Activated CD4-positive, alpha-beta T cell treated with anti-CD3 and anti-CD28 coated beads, Interleukin-2, amount 10 ng/mL, durations not matched to agents 24 days and 14 days (primary cell): ENCODE measurements at places on chromosomes 7 and 10. TPM values are rescaled to one million over a fixed set of nuclear protein-coding genes. Genes with fewer than 3 reads are reported as not detected.

FGFBP3 gene
- 2.5 and 2.7 TPM in 2 replicates for total RNA-seq

H2BK1 gene
- 0.83 TPM in 1 of 2 replicates, not detected in the other for total RNA-seq

LGI1 gene
- total RNA-seq, result not detected in 2 replicates

DNA sequence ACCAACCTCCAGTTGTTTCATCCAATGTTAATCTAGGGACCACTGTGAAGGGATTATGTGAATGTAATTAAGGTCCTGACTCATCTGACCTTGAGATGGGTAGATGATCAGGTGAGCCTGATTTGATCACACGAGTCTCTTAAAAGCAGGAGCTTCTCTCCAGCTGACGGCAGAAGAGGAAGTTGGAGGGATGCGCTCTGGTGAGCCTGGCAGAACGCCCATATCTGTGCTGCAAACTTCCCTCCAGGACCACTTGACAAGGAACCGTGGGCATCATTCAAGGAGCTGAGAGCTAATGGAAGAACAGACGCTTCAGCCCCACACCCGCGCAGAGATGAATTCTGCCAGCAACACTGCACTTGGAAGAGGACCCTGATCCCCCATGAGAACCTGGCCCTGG lies 642.4 kb downstream of the TNS3 start:
- no peak overlapping the region for H3K27ac ChIP-seq
- H3K4me3 ChIP-seq, result no peak overlapping the region

DNA sequence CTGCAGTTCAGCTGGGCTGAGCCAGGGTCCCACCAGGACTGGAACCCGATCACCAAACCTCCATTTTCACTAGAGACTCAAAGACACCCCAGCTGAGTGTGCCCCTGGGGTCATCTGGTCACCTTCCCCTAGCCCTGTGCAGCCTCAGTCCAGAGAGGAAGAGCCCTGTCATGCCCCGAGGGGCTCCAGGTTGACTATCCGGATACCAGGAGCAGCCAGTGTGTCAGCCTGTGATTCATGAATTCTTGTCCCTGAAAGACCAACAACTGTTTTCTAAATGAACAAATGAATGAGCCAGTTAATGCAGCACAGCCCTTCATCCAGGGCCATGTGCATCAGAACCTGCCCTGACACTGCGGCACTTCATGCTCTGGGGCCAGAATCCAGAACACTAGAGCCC lies 201.9 kb upstream of the TCERG1L start:
- H3K36me3 ChIP-seq, result no peaks in the 10 kb centered on the region
- H3K27ac ChIP-seq, result no peak overlapping the region
- no peaks in the 10 kb centered on the region for H3K4me1 ChIP-seq
- DNase-seq, result no peak
- no peaks in the 10 kb centered on the region for H3K27me3 ChIP-seq

- H3K36me3 ChIP-seq, result peaks cover 6% of the 10 kb centered on the region
- H3K27ac ChIP-seq, result peak overlapping the region; percentile 87
- H3K4me1 ChIP-seq, result peaks cover 20% of the 10 kb centered on the region
- peak; percentile 74 for DNase-seq
- no peaks in the 10 kb centered on the region for H3K27me3 ChIP-seq
Observed at GRCh38 chr10:102612964-102613275, 31.4 kb upstream of the TRIM8 start.

DNA sequence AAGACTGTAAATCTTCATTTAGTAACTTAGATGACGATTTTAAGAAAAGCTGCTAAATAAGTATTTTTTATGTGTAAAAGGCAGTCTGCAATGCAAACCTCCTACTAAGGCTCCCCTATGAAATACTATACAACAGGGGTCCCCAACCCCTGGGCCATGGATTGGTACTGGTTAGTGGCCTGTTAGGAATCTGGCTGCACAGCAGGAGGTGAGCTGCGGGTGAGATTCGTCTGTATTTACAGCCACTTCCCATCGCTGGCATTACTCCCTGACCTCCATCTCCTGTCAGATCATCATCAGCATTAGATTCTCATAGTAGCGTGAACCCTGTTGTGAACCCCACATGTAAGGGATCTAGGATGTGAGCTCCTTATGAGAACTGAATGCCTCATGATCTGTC lies 580.4 kb downstream of the MAGI2 start:
- H3K4me3 ChIP-seq, result no peak overlapping the region
- H3K4me1 ChIP-seq, result no peaks in the 10 kb centered on the region
- no peaks in the 10 kb centered on the region for H3K27me3 ChIP-seq
- no peak for DNase-seq

- no peak for DNase-seq
- no peak overlapping the region for H3K27ac ChIP-seq
- H3K4me1 ChIP-seq, result no peaks in the 10 kb centered on the region
- H3K27me3 ChIP-seq, result no peaks in the 10 kb centered on the region
Observed at GRCh38 chr7:47373871-47374451, 207.9 kb downstream of the TNS3 start.

GRCh38 chr7:118734541-118734940 lies 510.0 kb downstream of the ANKRD7 start:
- DNase-seq, result no peak
- no peak overlapping the region for H3K4me3 ChIP-seq
- H3K36me3 ChIP-seq, result no peaks in the 10 kb centered on the region

DNA sequence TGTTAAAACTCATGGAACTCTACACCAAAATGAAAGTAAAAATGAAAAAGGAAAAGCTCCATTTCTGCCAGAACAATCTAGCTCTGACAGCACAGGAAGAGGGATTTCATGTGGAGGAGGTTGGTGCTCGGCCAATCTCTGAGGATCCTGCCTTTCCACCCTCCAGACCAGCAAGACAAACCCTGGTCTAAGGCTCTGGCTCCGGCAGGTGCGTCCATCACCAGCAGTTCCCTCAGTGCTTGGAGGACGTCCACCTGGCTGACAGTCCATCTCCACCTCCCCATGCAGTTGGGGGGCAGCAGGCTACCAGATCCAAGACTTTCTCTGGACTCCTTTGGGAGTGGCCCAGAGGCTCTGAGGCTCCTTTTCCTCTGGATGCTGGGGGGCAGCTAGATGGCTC lies 25.0 kb upstream of the LOXL4 start:
- H3K4me1 ChIP-seq, result no peaks in the 10 kb centered on the region
- no peaks in the 10 kb centered on the region for H3K36me3 ChIP-seq
- no peak for DNase-seq
- no peak overlapping the region for H3K4me3 ChIP-seq
- H3K27ac ChIP-seq, result no peak overlapping the region
- H3K27me3 ChIP-seq, result peaks cover 11% of the 10 kb centered on the region

GRCh38 chr10:120455004-120455403 lies 2.0 kb upstream of the PLPP4 start:
- H3K4me1 ChIP-seq, result no peaks in the 10 kb centered on the region
- peak; percentile 39 for DNase-seq
- no peak overlapping the region for H3K4me3 ChIP-seq
- H3K27ac ChIP-seq, result no peak overlapping the region
- no peaks in the 10 kb centered on the region for H3K36me3 ChIP-seq

DNA sequence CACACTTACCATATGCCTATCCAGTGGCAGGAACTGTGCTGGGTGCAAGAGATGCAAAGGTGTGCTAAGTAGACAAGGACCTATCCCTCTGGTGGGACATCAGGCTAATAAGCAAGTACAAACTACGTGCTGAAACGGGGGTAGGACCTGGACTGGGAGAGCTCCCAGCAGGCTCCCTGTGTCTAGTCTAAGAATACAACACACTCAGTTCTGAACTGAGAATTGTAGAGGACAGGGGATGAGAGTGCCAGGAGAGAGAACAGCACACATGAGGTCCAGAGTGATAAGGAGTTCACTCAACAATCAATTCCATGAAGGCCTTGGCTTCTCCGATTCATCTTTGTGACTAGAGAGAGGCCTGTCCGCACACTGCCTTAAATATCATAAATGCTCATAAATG lies 253.7 kb downstream of the ELMO1 start:
- H3K4me3 ChIP-seq, result no peak overlapping the region
- H3K36me3 ChIP-seq, result peaks cover 25% of the 10 kb centered on the region

DNA sequence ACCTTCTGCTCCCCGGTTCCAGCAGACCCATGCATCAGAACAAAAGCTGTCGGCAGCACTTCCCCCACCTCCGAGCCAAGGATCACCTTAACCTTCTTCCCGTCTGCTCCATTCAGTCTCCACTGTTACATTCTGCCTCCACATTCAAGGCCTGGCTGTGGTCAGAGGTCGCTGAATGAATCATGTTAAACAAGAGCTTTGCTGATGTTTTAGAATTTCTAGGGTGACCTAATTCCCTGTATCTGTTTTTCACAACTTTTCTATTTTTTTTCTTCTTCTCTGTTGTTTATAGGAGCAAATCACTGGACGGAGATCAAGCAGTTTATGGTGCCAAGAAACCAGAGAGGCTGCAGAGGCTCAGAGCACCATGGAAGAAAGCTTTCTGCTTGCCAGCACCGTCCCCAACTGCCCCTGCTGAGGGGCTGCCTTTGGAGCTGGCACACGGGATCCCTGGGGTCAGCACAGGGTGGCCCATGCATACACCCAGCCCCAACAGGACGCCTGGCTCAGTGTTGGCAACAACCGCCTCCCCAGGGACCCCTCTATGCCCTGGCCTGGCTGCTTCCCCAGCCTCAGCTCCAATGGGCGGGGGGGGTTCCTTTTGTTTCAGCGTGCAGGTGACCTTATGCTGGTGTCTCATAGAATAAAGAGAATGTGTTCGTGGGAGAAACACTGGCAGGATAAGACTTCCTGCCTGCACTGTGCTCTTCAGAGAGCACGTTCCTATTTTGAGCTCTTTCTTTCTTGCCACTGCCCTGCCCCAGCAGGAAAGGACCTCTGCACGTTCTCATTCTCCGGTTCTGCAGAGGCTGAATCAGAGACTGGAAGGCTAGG lies 182.7 kb upstream of the LYZL2 start:
- no peaks in the 10 kb centered on the region for H3K27me3 ChIP-seq
- H3K36me3 ChIP-seq, result no peaks in the 10 kb centered on the region
- H3K4me3 ChIP-seq, result peak overlapping the region; percentile 50
- H3K4me1 ChIP-seq, result peaks cover 27% of the 10 kb centered on the region

DNA sequence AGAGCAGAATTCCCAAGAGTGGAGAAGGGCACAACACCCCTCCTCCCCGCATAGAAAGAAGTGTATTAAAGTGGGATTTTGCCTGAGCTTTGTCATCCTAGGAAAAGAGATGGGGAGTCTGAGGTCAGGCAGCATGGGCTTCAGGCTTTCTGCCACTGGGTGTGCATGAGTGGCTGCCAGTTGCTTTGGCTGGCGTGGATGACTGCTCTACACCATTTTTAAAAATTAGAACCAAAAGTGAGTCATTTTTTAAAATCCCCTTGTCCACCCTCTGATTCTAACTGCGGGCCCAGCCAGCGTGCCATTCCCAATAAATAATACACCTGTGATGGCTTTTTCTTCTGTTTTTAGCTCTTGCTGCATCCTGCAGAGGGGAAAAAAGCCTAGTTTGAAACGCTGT lies 13.4 kb downstream of the SLC29A3 start:
- H3K36me3 ChIP-seq, result no peaks in the 10 kb centered on the region
- no peak overlapping the region for H3K4me3 ChIP-seq
- H3K27ac ChIP-seq, result no peak overlapping the region
- no peaks in the 10 kb centered on the region for H3K27me3 ChIP-seq

- H3K4me1 ChIP-seq, result peaks cover 4% of the 10 kb centered on the region
- DNase-seq, result no peak
- no peak overlapping the region for H3K4me3 ChIP-seq
- peak overlapping the region; percentile 0 for H3K27ac ChIP-seq
- no peaks in the 10 kb centered on the region for H3K27me3 ChIP-seq
Observed at GRCh38 chr10:35070521-35070920, 19.6 kb downstream of the CUL2 start.

GRCh38 chr10:113961182-113962031 lies 82.3 kb upstream of the ADRB1 start:
- H3K4me1 ChIP-seq, result peaks cover 39% of the 10 kb centered on the region
- peak overlapping the region; percentile 68 for H3K27ac ChIP-seq
- H3K27me3 ChIP-seq, result peaks cover 17% of the 10 kb centered on the region
- peak overlapping the region; percentile 61 for H3K4me3 ChIP-seq
- DNase-seq, result peak; percentile 93

GRCh38 chr10:132881186-132881920 lies 61.0 kb downstream of the CFAP46 start:
- H3K27ac ChIP-seq, result no peak overlapping the region
- H3K36me3 ChIP-seq, result no peaks in the 10 kb centered on the region
- no peak for DNase-seq

DNA sequence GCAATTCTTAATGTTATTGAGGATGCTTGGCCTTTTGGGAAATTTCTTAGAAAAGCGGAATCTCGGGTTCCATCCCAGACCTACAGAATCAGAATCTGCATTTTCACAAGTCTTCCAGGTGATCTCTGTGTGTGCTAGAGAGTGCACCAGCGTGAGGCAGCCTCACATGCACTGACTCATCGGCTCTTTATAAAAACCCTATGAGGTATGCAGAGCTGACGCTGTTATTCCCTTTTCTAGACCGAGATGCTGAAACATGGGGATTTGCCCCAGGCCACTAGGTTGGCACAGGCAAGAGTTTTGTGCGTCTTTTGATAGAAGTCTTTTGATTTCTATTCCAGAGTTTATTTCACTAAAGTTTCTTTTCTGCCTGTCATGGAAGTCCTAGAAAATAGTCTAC lies 61.2 kb downstream of the CDCA7L start:
- DNase-seq, result no peak
- no peaks in the 10 kb centered on the region for H3K4me1 ChIP-seq
- no peaks in the 10 kb centered on the region for H3K36me3 ChIP-seq
- no peak overlapping the region for H3K4me3 ChIP-seq
- H3K27ac ChIP-seq, result no peak overlapping the region

GRCh38 chr10:97718659-97719142 lies 5.2 kb downstream of the MARVELD1 start:
- H3K4me1 ChIP-seq, result peaks cover 5% of the 10 kb centered on the region
- no peak for DNase-seq
- H3K27me3 ChIP-seq, result peaks cover 10% of the 10 kb centered on the region
- H3K27ac ChIP-seq, result no peak overlapping the region

DNA sequence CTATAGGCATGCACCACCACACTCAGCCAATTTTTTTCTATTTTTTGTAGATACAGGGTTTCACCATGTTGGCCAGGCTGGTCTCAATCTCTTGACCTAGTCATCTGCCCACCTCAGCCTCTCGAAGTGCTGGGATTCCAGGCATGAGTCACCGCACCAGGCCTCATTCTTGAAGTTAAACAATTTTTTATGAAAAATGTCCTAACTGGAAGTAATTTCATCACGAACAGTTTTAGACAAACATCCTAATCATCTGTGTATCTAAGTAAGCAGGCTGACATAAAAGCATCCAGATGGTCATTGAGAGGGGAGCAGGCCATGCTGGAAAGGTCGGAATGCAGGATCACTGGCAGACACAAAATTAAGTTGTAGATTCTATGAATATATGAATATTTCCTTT lies 269.1 kb downstream of the ZMYND11 start:
- no peaks in the 10 kb centered on the region for H3K36me3 ChIP-seq
- H3K27me3 ChIP-seq, result peaks cover 2% of the 10 kb centered on the region
- no peak overlapping the region for H3K27ac ChIP-seq
- DNase-seq, result no peak
- no peaks in the 10 kb centered on the region for H3K4me1 ChIP-seq
